ENCODE measurements at places on chromosomes 4 and X.

GRCh38 chrX:38574858-38575257 lies 13.5 kb downstream of the TSPAN7 start:
- DNase-seq: no peak

DNA sequence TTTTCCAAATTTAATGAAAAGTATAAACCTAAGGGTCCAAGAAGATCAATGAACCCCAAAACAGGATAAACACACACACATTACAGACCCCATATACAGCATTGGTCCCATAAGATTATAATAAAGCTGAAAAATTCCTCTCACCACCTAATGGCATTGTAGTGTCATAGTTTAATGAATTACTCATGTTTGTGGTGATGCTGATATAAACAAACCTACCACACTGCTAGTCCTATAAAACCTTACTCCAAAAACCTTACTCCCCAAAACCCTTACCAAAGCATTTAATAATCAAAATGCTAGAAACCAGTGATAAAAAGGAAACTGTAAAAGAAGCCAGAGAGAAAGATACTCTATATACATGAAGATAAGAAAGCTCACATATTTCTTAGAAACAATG lies 148.1 kb upstream of the SH3RF1 start:
- DNase-seq: no peak

DNA sequence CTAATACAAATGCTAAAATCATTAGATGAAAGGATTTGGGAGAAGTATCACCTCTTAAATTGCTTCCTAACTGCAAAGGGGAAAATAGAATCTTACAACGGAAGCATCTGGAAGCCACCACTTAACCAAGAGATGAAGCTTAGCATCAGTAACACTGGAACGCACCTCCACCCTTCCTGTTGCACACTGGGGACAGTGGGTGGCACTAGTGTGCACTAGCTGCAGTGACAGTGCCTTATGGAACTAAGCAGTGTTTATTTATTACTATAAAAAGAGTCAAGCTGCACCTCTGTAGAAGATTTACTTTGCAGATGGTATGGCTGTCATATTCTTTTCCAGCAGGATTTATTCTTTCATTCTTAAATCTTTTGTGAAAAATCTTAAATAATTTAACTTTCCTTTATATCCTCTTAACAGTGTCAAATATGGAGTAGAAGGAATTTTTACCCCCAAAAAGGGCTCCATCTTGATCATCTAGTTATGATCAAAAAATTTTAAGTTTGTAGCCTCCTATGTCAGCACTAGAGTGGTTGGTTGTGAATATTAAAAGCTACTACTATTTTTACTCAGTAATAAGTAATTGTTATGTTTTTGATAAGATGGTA lies 76.7 kb downstream of the SCD5 start:
- DNase-seq: no peak

GRCh38 chr4:2046031-2046961 lies 12.8 kb upstream of the NAT8L start:
- no peak for DNase-seq

DNA sequence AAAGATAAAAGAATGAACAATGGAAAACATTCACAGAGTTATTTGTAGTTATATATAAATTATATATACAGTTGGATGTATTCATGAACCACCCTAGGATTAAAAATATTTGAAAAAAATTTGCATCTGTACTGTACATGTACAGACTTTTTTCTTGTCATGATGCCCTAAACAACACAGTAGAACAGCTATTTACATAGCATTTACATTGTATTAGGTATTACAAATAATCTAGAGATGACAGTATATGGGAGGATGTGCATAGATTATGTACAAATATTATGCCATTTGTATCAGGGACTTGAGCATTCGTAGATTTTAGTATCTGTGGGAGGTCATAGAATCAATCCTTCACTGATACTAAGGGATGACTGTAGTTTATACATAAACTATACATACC lies 44.8 kb downstream of the GSTCD start:
- no peak for DNase-seq

DNA sequence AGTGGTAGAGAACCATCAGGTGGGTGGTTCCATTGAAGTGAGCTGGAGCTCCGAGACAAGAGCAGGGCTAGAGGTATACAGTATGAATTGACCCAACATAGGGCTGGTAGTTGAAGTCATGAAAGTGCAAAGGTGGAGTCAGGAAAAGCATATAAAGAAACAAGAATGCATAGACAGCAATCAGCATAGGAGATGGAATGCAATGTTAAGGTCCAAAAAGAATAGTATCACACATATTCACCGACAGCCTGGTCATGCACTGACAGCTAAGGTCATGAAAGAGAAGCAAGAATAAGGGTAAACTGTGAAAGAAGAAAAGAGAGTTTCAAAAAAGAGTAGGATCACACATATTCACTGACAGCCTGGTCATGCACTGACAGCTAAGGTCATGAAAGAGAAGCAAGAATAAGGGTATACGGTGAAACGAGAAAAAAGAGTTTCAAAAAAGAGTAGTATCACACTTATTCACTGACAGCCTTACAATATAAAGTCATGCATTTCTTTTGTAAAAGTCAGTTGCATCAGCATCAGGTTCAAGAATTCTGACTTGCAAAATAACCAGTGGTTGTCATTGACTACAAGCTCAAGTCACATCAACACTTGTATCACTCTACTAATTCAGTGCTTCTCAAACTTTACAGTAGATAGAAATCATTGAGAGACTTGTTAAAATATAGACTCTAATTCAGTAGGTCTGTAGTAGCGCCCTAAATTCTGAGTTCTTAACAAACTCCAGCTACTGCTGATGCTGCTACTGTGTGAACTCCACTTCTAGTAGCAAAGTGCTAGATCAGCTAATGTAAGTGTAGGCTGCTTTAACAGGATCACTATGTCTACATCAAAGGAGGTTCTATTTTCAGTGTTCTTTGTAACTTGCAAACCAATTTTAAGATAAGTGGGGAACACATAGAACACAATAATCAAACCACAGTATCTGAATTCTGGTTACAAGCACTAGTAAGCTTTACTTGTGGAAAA lies 221.9 kb downstream of the PDGFC start:
- no peak for DNase-seq

DNA sequence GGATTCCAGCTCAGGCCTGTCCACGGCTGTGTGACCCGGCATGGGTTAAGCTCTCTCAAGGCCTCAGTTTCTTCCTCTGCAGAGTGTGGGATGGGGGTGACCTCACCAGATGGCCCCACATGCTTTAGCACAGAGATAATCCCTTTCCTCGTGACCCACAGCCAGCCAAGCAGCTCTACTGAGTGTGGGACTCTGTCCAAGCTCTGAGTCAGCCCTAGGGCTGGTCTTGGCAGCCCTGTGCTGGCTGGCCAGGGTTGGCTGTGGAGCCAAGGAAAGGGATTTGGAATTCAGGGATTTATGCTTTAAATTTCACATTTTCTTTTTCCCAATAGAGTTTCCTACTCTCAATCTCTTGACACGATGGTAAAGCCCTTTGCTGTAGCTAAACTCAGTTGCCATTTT lies 19.7 kb upstream of the SPON2 start:
- DNase-seq: no peak

- no peak for DNase-seq
These were observed 1.7 kb downstream of the INTS6L start for GRCh38 chrX:135522132-135522530.

DNA sequence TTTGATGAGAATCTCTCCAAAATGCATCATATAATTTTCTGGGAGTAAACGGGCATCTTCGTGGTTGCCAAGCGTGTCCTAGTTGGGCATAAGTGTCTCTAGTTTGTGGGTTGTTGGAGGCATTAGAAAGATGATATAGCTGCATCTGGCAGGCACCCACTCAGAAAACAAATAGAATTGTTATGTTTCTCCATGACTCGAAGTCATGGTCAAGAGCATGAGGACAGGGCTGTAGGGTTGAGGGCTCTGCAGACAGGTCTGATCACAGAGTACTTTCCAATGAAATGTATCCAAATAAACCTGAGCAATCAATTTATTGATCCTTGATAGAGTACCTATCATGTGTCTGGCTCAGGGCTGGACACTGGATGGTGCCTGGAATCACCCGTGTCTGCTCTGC lies 82.7 kb downstream of the SORCS2 start:
- DNase-seq: no peak

DNA sequence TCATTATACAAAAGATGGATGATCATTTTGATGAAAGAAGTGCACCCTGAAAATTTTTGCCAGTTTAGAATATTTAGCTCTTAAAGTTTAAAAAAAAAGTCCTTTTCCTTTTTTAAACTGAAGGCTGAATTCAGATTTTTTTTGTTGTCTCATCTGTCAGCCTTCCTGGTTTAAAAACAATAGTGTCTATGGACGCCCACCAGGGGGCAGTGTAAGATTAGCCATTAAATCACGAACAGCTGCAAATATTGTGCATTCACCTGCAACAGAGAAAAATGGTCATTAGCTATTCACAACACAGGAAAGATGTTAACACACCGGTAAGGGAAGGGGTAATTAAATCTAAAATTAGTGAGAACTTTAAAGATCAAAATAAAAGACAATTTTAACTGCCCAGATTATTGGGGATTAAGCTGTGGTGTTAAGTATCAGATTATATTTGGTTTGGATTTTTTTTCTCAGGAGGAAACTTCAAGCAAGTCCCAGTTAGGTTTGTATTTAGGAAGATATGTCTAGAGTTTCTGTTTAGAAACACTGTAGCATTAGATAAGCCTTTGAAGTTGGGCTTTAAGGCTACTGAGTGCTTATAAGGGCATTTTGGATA lies 4.4 kb upstream of the CXorf38 start:
- DNase-seq: peak; percentile 38

DNA sequence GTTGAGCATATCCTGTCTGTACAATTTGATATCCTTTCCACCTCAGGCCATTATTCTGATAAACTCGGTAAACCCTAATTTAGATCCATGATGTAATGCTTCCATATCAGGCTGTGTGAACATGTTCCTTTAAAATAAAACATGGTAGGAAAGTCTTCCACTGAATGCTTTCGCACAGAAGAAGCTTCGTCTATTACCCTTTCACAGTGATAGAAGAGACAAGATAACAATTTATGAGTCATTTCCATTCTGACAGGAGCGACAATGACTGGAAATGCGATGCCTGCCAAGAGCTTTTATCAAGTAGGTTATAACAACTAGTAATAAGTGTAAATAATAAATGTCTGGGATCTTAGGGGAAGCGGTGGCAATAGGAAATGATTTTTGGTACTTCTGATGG lies 98.8 kb downstream of the TTC29 start:
- DNase-seq: no peak

DNA sequence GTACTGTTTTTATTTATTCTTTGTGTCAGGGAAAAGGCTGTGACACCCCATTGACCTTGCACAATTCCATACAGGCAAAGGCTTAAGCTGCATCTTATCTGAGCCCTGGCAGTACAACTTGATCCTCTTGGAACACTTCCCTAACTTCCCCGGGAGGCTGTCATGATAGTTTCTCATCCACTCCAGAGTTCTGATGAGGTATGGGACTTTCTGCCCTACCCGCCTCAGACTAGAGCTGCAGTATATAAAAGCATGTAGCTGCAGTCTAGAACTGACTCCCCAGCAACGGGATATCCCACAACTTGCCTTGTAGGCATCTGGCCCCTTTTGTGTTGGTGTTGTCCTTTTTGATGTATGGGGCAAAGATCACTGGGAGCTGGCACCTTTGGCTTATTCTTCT lies 72.7 kb downstream of the FNIP2 start:
- no peak for DNase-seq

- no peak for DNase-seq
These were observed 156.6 kb upstream of the CTSO start for GRCh38 chr4:156109943-156110900.

- no peak for DNase-seq
These were observed 21.1 kb upstream of the TADA2B start for GRCh38 chr4:7021930-7022664.

DNA sequence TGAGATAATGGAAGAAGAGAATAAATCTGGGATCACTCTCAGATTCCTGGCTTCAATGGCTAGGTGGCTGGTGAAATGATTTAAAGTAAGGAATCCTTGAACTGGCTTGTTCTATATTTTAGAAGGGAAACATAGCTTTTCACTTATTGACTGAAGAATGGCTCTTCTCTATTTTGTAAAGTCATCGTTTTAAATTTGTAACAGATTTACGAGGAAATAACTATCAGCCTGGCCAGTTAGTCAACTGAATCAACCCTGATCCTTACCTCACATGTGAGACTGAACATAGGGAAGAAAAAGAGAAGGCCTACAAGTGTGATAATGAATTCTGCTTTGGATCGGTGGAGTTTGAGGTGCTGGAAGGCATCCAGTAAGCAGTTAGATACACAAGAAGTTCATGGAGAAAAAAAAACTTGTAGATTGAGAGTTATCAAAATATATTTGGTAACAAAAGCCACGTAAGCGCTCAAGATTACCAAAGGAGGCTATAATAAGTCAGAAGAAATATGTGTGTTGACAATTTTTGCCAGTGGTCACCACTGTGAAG lies 12.0 kb downstream of the AREG start:
- no peak for DNase-seq

DNA sequence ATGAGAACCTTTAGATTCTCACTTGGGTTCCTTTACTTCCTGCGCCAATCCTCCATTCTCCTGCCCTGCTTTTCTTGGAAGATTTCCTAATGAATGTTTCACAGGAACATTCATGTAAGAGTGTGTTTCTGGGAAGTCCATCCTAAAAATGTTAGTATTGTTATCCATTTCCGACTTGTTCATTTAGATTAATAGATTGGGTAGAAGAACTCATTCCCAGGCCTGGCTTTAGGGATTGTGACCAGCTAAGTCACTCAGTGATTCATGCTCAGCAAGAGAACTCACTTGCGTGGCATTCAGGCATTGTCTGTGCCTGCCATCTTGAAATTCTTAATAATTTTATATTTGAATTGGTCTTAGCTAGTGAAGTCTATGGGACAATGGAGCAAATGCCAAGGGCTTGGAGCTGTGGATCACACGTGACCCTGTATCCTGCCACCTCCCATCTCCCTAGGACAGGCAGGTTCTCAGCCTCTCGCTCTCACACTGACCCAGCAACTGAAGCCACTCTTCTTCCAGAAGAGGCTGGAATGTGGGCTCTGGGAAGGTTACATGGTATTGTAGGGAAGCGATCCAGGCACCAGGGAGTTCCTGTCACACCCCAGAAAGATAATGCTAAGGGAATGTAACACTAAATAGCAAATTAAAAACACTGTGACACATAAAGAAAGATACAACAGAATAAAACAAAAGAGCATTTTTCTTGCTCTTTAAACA lies 562.1 kb downstream of the TMA16 start:
- DNase-seq: no peak

DNA sequence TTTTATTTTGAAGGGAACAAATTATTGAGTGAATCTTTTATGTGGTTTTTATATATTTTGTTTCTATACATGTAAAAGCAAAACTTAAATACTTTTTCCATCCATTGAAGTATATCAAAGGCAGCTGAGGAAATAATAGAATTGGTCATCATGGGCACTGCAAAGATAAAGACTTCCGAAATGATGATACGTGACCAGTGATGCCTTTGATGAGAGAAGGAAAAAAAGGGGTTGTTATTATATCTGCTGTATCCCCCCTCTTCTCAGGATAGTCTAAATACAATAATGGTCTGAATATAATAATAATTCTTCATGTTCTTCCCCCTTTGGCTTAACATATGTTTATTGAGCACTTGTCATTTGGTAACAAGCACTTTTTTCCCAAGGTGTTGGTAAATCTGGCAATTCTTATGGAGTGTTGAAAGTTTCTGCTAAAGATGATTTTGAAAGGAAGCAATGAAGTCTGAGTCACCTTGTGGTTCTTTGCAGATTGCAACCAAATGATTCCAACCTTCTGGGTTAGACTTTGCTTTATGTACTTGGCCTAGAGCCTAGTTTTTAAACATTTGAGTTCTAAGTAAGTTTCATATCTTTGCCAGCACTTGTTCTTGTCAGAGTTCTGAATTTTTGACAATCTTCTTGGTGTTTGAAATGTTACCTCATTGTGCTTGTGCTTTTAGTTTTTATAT lies 60.8 kb downstream of the USP9X start:
- no peak for DNase-seq
